CD4-positive, alpha-beta T cell treated with Interleukin-21 for 1 hour (primary cell): ENCODE measurements at places on chromosomes 16 and 17.

GRCh38 chr16:80993307-80993706, 13.4 kb downstream of the CMC2 start:
- no peak for DNase-seq

DNA sequence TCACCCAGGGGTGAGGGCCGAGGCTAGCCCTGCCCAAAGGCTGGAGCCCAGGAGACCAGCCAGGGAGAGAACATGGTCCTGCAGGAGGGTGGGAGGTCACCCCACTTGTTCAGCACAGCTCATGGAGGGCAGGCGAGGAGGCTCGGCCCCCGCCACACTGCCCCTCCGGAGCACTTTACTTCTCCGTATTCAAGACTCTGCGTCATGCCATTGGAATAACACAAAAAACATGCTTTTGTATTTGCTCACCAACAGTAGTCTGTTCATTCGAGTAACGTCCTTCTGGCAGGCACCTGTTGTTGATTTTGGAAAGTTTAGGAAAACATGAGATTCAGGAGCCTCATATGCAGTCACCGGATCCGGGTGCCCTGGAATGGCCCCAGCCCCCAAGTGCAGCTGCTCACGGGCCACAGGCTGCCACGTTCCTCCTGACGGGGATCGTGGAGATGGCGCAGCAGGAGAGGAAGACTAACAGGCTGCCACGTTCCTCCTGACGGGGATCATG, 81.1 kb upstream of the DNAH17 start:
- no peak for DNase-seq

- DNase-seq: no peak
Measured at GRCh38 chr17:4586043-4586442, 1.7 kb downstream of the SMTNL2 start.

GRCh38 chr16:31224092-31224955, 7.4 kb upstream of the PYDC1 start:
- no peak for DNase-seq

GRCh38 chr17:55346658-55347057, 75.0 kb downstream of the MMD start:
- DNase-seq: no peak

GRCh38 chr17:72305472-72305871, 184.7 kb downstream of the SOX9 start:
- no peak for DNase-seq

DNA sequence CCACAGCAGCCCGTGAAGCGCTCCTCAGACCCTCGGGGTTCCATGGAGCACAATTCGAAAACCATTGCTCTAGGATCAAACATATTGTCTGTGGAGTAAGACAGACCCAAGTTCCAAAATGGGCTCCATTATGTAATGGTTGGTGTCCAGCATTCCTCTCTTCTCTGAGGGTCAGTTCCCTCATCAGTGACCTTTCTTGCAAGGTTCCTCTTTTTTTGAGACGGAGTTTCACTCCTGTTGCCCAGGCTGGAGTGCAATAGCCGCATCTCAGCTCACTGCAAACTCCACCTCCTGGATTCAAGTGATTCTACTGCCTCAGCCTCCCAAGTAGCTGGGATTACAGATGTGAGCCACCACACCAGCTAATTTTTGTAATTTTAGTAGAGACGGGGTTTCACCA, 28.4 kb downstream of the PLXDC1 start:
- no peak for DNase-seq

DNA sequence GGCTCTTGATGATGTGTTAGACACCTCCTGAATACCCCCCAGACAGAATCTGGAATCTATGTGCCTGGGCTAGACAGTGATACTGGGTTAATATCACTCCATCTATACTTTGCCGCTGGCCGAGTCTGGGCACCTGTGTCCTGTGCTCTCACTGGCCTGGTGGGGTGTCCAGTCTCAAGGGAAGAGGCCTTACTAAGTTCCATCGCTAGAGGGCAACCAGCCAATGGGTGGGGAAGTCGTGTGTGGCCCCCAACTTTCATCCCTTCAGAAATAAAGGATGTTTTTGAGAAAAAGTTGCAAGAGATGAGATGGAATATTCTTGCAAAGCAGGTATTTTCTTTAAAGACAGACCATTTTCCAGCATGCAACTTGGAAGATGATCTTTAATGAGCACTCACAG, 1.6 kb upstream of the GLP2R start:
- DNase-seq: no peak

DNA sequence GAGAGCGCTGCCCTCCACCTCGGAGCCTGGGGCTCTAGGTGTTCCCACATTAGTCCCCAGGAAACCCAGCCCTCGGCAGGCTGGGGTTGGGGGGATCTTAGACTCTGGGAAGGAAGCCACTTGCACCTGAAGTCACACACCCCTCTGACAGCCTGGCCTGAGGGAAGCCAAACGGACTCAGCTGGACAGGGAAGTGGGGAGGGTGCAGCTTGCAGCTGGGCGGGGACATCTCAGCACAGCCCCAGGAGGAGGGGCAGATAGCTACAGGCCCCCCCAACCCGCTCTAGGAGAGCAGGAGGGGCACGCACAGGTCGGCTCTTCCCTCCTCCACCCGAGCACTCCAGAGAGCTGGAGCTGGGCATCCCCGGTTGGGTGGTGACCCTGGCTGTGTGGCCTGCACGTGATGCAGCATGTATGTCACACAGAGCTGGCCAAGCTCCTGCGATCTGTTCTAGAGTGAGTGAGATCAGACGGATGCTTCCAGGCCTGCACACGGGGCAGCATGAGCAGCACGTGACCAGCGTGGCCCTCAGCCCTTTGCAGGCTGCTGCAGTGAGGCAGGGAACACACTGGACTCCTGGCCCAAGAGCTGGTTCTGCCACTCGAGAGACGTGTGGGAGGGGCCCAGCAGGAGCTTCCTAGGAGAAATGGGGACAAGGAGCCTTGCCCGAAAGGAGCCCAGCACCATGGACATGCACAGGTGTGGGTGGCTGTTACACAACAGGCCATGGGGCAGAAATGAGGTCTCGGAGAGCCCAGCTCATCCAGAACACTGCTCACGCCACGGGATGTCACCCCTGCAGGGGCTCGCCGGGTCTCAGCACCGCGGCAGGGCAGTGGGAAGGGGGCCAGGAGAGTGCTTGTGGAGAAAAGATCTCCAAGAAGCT, 15.4 kb downstream of the KIFC3 start:
- no peak for DNase-seq

GRCh38 chr17:45690625-45691275, 93.4 kb upstream of the CRHR1 start:
- DNase-seq: no peak

GRCh38 chr17:79529661-79530081, 81.2 kb downstream of the RBFOX3 start:
- no peak for DNase-seq

- DNase-seq: no peak
Measured at GRCh38 chr17:39602533-39603303, 5.0 kb downstream of the NEUROD2 start.

DNA sequence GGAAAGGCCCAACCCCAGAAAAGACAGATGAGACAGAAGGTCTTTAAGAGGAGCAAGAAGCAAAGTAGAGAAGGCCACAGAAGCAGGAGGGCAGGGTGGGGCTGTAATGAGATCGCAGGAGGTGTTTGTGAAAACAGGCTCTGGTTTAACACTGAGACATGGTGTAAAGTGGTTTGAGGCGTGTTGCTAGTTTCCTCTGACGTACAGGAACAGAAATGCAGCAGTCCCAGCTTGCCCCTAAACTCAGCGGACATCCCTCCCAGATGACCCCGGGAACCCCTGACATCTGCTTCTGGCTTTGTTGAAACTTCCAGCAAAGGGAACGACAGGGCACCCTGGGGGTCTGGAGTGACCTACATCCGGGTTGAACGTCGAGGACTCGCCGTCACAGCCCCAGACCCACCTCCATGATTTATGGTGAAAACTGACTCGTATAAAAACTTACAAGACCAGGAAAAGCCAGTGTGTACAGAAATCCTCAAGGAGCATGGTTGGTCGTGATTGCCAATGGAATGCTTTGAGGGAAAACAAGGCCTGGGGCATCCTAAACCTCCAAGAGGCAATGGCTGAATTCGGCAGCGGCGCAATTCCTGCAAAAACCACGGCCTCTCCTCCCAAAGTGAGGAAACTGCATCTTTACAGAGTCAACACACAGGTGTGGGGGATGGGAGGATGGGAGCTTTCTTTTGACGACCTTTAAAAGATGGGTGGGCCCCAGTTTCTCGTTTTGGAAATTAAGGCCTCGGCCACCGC, 25.8 kb downstream of the LITAF start:
- DNase-seq: peak; percentile 86

GRCh38 chr17:50561746-50562141, 1.2 kb downstream of the CACNA1G start:
- DNase-seq: no peak

DNA sequence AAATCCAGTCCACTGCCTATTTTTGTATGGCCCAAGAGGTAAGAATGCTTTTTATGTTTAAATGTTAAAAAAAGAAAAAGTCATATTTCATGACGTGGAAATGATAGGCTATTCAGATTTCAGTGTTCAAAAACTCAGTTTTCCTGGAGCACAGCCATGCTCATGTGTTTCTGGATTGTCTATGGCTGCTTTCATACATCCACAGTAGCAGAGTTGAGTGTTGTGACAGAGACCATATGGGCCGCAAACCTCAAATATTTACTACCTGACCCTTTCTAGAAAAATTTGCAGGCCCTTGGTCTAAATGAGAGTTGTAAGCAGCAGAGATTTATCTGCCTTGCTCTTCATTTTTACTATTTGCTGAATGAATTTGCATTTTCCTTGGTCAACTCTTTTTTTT, 264.1 kb downstream of the CBLN1 start:
- no peak for DNase-seq

DNA sequence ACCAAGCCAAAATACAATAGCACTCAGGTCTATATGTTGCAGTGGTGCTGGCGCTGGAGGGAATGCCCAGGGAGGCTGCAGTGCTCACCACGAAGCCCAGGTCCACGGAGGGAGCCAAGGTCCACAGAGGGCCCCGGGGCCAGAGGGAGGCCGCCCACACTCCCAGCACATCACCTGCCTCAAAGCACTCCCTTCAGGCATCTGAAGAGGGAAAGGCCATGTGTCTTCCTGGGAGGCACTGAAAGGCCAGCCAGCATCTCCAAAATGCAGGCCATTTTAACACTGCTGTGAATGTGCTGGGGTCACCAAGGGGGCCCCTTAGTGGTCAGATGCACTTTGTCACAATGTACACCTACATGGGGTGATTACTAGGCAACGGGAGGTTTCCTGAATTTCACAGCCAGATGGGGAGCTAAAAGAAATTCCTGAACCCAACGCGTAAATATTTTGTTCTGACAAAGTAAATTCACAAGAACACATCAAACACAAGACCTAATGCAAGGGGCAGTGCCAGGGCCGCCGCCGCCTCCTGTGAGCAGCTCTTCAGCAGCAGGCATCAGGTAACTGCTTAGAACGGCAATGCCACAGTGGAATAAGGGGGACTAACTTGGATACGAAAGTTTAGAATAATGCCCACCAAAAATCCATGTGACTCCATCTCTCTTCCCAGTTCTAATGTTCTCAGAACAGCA, 42.8 kb downstream of the USP22 start:
- DNase-seq: no peak

GRCh38 chr17:82812601-82813000, 27.2 kb downstream of the ZNF750 start:
- DNase-seq: no peak

DNA sequence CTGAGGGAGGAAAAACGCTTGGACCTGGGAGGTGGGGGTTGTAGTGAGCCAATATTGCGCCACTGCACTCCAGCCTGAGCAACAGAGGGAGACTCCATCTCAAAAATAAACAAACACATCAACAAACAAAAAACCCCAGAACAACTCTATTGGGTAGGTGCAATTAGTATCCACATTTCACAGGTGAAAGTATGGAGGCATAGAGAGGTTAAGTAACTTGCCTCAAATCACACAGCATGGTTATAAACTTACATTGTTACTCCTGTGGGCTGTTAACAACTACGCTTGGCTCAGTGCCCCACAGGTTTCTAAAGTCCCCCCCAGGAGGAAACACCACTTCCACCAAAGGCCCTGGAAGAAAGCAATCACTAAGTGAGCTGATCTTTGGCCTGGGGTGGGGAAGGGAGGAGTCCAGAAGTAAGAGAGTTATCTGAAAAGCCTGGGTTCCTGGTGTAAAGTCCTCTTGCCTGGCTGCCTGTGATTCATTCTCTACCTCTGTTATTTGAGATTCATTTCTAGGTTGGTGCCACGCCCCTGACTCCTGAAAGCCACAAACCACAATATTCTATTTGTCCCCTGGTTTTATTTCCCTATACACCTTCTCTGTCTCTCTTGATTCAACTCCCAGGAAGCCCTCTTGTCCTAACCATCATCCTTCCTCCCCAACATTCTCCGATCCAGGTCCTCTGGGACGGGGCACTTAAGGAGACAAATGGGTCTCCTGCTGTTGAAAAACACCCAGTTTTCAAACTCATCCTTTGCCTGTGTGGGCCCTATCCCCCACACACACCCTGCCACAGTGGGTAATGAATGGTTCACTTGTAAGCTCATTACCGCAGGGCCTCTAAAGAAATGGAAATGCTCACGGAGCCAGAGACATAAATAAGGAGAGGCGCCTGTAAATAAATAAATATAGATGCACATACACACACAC, 195.4 kb downstream of the XYLT1 start:
- no peak for DNase-seq

GRCh38 chr17:76336756-76337412, 16.8 kb downstream of the PRPSAP1 start:
- no peak for DNase-seq

DNA sequence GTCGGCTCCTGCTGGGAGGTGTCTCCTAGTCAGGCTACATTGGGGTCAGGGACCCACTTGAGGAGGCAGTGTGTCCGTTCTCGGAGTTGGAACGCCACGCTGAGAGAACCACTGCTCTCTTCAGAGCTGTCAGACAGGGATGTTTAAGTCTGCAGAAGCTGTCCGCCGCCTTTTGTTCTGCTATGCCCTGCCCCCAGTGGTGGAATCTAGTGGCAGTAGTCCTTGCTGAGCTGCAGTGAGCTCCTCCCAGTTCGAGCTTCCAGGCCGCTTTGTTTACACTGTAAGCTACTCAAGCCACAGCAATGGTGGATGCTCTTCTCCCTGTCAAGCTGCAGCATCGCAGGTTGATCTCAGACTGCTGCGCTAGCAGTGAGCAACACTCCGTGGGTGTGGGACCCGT, 36.0 kb downstream of the ITFG1 start:
- no peak for DNase-seq

DNA sequence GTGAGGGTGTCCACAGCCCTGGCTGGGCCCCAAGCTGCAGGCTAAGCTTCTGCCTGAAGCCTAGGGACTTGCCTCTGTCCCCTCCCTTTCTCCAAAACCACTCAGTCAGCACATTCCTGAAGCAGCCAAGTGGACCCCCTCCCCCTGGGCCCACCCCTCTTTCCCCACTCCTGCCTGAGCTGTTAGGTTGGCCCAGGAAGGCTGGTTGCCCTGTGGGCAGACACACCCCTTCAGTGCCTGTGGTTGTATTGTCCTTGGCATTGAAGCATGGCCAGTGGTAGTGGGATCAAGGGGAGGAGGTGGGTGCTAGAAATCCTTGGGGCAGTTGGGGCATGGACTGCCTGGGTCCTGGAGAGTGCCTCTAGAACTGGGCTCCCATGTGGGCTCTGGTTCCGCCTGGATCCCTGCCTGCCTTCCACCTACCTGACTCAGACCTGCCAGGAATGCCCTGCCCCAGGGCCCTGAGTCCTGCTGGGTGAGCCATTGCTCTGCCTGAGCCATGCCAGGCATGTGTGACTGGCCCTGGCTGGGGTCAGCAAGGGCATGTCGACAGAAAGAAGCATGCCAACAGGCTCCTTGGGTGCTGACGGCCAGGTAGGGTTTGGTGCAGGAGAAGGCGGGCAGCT, 2.1 kb downstream of the TRAF4 start:
- no peak for DNase-seq
